ENCODE measurements at places on chromosomes 2 and 18.

- DNase-seq, result no peak
These were observed 110.0 kb downstream of the LNPK start for GRCh38 chr2:175892046-175892445.

GRCh38 chr18:32351032-32351431, 119.7 kb downstream of the GAREM1 start:
- DNase-seq, result no peak

- DNase-seq, result no peak
These were observed 69.2 kb upstream of the EDAR start for GRCh38 chr2:109058191-109058632.

GRCh38 chr2:38668779-38669479, 3.0 kb downstream of the GALM start:
- no peak for DNase-seq

DNA sequence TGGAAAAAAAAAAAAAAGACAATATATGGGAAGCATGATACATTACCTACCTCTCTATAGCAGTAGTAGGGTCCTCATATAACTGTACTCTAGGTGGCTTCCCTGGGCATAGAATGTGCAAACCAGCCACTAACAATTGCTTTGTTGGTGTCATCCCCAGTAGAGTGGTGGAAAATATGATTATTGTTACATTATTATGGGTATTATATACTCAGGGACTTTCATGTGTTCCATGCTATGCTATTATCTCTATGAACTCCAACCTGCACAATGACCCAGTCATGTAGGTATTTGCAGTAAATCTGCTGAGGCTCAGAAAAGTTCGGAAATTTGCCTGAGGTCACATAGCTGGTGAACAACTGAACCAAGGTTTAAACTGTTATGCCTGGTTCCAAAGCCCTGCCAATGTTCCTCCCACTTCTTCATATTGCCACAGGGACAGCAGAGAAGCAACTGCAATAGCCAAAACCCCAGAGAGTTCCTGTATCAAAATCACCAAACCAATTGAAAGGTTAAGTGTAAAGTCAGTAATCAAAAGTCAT, 52.6 kb upstream of the MAP4K4 start:
- DNase-seq, result no peak

All from NCI-H187 treated with DMSO at 0.1 percent for 48 hours (cell line).